ENCODE measurements at places on chromosomes 5 and 9.

- DNase-seq = no peak
These were observed 170.8 kb downstream of the MACROH2A1 start for GRCh38 chr5:135228222-135228621.

GRCh38 chr5:150621301-150621700 lies 19.2 kb upstream of the SYNPO start:
- no peak for DNase-seq

GRCh38 chr5:2752059-2752820 lies 763 bp upstream of the IRX2 start:
- no peak for DNase-seq

- peak; percentile 33 for DNase-seq
These were observed 683 bp downstream of the DBN1 start for GRCh38 chr5:177472460-177473442.

DNA sequence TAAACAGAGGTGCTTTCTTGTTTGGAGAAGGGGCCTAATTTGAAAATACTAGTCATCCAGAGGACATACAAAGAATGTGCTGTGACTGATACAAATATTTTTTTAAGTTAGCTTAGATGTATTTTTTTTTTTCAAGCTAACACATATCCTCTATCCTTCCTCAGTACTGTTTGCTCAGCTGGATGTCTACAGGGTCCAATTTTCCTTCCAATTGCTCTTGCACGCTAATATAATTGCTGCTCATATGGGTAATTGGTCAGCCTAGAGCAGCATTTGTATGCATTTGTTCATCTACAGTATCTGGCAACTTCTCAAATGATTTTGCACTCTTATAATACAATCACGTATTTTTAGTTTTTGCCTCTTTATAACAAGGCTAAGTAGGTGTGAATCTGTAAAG lies 84.7 kb downstream of the ZDHHC21 start:
- DNase-seq = no peak

- DNase-seq = no peak
These were observed 772 bp downstream of the DCAF10 start for GRCh38 chr9:37801287-37801850.

DNA sequence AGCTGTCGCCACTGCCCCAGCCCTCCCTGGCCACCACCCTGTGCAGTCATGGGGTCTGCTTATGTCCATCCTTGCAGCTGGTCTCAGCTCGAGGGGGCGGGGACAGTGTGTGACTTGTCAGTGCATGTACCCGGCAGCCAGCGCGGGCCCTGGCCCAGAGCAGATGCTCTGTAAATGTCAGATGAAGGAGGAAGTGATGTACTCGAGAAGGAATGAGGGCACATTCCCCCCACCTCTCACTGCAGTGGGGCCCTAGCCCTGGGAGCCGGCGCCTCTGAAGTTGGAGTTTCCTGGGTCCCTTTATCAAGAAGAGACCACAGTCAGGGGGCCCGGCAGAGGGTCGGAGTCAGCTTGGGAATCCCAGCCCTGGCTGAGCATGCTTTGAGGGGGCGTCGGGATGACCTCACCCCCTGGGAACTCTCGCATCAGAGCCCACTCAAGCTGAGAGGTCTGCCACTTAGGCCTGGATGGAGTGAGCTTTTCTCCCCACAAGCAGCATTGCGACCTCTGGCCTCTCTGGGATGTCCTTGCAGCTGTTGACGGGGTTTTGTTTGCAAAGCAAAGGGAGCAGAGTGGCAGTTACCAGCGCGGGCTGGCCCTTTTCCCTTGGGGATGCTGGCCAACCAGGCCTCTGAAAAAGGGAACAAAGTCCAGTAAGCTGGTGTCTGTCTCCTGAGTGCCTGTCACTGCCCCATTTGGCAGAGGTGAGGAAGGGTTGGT lies 19.0 kb downstream of the NEURL1B start:
- DNase-seq = no peak

DNA sequence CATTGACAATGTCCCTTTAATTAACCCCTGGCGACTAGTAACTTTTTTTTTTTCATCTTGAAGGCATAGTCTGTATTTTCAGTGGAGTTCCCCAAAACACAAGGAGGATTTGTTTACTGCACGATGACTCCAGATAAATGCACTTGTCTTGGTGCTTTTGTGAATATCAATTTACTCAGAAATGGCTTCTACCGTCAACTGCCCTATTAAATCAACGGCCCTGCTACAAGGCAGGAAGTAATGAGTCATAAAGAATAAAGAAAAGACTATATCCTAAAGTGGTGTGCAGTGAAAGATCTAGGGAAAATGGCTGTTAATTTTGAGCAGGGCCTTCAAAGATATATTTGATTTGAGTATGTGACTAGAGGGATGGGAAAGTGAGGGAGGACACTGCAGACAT lies 388.3 kb upstream of the CHD1 start:
- DNase-seq = no peak

DNA sequence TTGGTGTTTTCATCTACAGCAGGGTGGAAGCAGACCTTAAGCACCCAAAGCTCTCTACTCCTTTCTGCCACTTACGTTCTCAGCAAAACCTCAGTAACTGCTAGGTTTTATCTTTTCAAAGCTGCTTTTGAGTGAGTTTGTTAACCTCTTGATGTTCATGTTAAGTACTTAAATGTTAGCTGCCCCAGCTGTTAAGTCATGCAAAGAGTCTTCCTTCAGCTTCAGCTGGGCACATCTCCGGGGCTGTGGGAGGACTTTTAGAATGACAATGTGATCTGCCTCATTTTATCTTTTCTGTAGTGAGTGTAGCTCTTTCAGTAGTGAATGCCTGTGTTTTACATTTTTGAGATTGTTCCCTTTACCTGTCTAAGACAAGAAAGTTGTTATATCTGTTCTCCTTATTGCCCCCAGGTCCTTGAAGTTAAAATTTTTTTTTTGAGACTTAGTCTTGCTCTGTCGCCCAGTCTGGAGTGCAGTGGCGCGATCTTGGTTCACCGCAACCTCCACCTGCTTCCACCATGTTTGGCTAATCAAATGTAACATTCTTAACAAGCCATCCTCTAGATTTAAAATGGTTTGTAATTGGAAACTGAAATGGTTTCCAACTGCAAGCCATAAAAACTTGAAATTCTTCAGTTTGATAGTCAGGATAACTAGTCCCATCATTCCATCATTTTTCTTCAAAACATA lies 19.6 kb downstream of the KDM4C start:
- no peak for DNase-seq

GRCh38 chr9:135230817-135231520 lies 143.5 kb downstream of the OLFM1 start:
- DNase-seq = no peak

GRCh38 chr5:13658761-13659160 lies 285.7 kb downstream of the DNAH5 start:
- no peak for DNase-seq

DNA sequence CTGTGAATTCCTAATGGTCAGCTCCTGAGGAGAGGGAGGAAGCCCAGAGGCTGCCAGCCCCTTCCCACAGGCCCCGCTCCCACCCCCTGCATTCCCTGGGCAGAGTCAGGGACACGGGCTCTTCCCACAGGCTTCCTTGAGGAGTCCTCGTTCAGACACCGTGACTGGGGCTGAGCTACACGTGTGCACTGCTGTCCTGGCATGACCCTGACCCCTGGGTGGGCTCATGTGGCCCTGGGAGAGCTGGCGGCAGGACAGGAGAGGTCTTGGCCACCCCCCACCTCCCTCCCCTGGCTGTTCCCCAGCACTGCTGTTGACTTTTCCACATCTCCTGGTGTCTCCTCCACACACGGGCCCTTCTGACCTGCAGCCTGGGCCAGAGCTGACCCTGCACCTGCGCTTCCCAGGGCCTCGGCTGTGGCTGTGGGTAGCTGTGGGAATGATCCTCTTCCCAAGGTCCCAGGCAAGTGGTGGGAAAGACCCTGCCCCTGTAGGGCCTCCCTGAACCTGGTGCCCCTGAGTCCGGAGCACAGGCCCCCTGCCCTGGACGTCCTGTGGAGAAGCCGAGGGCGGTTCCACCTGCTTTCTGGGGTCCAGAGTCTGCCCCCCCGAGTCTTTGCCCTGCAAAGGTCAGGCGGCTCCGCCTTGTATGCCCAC lies 56.5 kb upstream of the NKD2 start:
- no peak for DNase-seq

DNA sequence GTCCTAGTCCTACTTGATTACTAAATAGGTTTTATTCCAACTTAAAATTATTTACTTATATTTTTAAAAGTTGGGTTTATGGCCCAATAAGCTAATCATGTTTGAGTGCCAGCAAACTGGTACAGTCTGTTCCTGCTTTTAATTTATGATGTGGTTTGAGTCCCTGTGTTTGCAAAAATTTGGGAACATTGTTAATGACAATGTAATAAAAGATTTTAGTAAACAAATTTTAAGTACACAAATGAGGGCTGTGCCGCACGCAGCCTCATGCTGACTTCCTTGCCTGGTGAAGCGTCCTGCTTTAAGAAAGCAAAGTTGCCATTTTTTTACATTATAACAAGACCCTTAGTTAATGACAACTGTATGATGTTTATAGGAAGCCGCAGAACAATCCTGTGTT lies 96.8 kb upstream of the MAP1B start:
- DNase-seq = no peak

DNA sequence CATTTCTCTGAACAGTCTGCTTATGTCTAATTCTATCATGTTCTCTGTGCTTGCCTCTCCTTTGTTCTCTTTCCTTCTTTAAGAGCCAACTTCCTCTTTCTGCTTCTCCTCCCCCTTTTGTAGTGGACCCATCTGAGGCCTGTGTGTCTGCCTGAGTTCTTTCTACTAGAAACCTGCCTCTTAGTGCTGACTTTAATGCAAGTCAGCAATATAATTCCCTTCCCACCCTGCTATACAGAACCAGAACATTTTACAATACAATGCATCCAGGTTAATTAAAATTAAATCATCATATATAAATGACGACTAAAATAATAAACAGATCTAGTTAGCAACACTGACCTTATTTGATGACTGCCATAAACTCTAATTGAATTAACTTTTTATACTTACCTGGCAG lies 82.6 kb upstream of the GAS1 start:
- DNase-seq = no peak

DNA sequence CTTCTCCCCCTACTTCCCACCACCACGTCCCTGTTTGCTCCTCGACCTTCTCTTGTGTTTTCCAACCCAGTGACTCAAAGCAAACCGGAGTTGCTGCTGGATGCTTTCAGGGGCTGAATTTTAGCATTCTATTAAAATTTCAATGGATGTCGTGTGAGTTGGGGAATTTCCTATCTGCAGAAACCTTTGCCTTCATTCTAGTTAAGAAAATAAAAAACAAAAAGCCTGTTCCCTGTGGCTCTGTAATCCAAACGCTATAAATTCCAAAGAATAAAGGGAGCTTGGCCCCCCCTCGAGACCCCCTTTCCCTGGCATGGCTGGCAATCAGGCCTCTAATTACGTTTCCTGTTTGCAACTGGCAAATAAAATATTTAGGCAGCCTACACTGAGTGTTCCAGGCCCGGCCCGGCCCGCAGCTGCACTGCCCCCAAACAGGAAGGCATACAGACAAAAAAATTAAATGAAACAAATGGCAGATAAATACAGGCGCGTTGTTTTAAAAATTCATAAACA lies 139.4 kb upstream of the PPP1R26 start:
- DNase-seq = no peak

- no peak for DNase-seq
These were observed 220.4 kb downstream of the TRPM3 start for GRCh38 chr9:70901013-70901412.

DNA sequence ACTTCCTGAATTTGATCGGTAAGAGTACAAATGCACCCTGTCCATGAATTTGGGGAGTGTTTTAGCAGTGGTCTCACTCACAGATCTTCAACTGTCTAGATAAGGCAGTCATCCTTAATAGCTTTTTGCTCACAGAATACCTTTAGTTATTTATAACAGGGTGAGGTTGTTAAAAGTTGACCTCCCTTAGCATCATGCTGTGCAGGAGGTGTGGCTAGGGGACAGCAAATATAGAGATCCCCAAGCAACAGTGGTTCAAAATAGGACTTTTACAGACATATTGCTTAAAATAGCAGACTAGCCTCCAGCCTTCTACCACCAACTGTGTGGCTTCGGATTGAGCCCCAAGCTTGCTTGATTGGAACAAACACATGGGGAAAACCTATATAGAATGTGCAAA lies 724.4 kb downstream of the TLE1 start:
- no peak for DNase-seq

- no peak for DNase-seq
These were observed 262.7 kb downstream of the DEPDC1B start for GRCh38 chr5:60437308-60437707.

GRCh38 chr5:177601577-177602457 lies 1.9 kb downstream of the B4GALT7 start:
- no peak for DNase-seq

GRCh38 chr5:177116631-177117373 lies 16.8 kb upstream of the NSD1 start:
- peak; percentile 77 for DNase-seq

DNA sequence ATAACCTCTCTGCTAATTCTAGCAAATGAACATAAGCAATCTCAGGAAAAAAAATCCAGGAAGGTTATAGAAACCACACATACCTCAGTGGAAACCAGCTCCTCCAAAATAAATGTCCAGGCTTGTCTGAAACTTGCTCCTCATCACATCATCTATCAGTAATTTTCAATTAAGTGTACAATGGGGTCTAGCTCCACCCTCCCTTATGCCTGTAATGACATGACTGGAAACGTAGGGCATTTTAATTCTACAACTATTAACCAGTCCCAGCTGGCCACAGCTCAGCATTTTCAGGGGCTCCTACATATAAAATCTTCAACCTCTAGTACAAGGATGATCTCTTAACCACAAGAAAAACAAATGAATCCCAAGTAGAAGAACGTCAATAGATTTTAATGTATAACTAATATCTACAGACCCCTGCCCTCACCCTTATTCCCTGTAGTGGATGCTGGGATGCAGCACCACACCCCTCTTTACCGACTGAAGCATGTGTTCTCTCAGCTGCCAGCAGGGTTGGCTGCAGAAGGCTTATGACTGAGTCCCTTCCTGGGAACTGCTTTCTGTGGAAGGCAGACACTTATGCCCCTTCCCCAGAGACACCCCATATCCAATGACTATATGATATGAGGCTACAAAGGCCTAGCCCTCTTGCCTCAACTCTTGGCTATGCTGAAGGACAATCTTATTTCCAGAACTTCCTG lies 6.8 kb downstream of the TSSK1B start:
- DNase-seq = no peak

- no peak for DNase-seq
These were observed 11.1 kb downstream of the FPGS start for GRCh38 chr9:127813686-127814226.

DNA sequence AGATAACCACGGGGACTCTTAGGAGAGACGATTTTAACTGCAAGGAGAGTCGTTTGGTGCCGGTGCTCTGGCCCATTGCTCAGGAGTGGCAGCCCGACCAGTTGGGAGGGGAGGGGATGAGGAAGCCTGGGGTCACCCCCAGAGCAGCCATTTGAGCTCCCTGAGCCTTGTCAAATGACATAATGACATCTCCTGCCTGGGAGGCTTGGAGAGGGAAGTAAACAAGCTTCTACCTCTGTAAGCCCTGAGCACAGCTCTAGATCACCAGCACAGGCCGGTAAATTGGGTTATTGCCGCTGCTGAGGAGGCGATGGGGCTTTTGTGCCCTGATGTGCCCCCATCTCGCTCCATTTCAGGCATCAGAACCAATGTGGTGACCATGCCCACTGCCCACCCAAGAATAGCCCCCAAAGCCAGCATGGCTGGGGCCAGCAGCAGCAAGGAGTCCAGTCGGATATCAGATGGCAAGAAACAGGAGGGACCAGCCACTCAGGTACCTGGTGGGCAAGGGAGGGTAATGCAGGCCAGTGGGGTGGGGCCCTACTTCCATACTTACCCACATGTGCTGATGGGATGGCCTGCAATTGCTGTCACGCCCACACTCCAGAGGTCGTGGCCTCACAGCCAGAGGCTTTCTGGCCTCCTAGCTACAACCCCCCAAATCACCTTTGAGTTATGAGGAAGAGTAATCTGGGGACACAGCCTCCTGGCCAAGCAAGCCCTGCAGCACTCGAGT lies 23.0 kb downstream of the CD74 start:
- no peak for DNase-seq
